ENCODE measurements at places on chromosomes 3 and 15.

DNA sequence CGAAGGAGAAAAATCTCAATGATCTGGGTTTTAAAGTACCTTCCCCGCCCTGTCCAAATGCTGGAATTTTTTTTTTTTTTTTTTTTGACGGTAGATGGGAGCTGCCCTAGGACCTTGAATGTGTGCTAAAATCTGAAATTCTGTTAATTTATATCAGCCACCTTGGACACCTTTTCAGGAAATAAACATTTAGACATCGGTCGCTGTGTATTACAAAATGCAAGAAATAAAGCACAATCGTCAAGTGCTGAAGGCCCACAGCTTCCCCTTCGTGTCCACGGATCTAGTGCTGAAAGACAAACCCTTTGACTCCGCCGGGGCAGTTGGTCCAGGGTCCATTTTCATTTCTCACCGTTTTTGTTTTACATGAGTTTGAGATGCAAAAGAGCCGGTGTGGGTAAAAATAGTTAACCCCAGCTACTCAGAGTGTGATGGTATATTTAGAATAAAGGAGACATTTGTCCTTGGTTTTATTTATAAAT lies 90.2 kb upstream of the CHD2 start:
- no peak for DNase-seq

DNA sequence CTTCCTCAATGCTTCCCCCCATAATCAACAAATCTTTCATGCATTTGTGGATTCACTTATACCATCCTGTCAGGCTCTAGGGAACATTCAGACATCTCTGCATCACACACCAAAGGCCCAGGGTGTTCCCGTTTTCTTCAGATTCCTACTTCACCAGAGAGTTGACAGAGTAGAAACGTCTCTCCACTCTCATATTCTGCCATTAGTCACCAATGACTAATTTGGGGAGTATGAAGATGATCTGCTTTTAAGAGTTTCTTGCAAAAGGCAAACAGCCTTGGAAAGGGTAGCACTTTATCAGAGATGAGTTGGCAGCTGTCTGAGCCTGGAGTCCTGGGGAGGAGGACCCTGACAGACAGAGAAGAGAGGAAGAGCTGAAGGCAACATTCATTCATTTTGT lies 55.8 kb upstream of the DGKG start:
- no peak for DNase-seq

- DNase-seq, result peak; percentile 13
Measured at GRCh38 chr3:179015551-179016020, 56.0 kb downstream of the ZMAT3 start.

DNA sequence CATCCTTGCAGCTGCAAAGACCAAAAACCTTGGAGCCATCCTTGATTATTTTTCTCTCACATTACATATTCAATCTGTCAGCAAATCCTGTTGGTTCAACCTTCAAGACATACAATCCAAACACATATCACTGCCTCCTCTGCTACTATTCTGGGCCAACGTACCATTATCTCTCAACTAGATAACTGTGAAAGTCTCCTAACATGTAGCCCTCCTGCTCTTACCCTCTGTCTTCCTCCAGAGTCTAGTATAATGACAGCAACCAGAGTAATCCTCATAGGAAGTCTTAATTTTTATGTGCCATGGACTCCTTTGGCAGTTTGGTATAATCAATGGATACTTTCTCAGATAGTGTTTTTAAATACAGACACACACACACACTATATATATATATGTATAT lies 27.6 kb downstream of the KPNA4 start:
- no peak for DNase-seq

- no peak for DNase-seq
Measured at GRCh38 chr3:194657439-194657838, 14.6 kb downstream of the LSG1 start.

- DNase-seq, result no peak
Measured at GRCh38 chr3:72907731-72908620, 20.1 kb downstream of the GXYLT2 start.

GRCh38 chr3:94978084-94978483 lies 915.2 kb downstream of the NSUN3 start:
- DNase-seq, result no peak

DNA sequence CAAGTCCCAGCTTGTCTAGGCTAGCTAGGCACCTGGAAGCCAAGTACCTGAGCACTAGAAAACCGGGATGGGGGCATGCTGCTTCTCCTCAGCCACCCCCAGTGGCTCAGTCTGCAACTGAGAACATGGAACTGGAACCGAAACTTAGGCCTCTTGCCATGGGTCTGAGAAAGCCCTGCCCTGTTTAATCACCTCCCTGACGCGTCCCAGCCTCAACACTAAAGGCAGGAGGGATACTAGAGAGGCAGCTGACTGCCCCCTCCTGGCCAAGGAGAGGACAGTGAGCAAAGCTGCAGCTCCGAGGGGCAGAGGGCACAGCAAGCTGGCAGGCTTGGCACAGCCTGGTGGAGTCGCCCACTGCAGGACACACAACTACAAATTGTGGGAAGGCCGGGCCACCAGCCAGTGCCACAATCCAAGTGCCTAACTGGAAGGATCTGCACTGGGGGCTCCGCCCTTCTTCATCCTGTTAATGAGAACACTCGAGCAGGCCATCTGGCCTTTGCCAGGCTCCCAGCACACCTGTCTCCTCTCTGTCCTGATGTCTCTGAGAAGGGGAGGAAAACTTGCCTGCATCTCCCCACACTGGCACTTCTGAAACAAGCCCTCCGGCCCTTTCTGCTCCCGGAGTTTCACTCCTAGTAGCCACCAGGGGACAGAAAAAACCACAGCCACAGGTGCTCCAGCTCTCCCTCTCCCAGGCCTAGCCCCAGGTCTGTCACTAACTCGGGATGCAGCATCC lies 53.7 kb downstream of the BDH1 start:
- DNase-seq, result no peak

DNA sequence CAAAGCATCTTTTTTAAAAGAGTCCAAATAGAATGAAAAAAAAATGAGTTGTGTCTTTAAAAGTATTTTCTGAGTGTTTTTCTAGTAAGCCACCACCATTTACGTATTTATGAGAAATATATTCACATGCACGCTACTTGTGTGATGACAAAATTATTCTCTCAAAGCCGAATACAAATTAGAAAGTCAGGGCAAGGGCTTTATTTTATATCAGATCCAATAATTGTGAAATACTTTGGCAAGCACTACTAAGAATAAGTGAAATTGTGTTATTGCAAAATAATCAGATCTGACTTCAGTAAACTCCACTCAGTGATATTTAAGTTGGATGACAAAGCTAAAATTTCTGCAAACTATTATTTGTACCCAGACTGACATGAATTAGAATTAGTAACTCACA lies 589.3 kb upstream of the KCNMB2 start:
- DNase-seq, result no peak

DNA sequence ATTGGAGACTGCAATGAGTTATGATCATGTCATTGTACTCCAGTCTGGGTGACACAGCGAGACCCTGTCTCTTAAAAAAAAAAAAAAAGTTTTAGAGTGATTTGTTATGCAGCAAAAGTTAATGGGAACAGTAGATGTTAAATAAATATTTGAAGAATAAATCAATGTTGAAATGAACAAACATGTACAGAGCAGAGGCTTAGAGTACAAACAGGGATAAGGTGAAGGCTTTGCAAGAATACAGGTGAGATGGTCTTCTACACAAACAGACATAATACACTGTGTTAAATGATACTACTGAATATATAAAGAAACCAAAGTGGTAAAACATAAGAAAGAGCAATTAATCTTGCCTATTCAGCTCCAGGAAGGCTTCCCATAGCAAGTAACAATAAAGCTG lies 265.4 kb downstream of the CNTN3 start:
- no peak for DNase-seq

DNA sequence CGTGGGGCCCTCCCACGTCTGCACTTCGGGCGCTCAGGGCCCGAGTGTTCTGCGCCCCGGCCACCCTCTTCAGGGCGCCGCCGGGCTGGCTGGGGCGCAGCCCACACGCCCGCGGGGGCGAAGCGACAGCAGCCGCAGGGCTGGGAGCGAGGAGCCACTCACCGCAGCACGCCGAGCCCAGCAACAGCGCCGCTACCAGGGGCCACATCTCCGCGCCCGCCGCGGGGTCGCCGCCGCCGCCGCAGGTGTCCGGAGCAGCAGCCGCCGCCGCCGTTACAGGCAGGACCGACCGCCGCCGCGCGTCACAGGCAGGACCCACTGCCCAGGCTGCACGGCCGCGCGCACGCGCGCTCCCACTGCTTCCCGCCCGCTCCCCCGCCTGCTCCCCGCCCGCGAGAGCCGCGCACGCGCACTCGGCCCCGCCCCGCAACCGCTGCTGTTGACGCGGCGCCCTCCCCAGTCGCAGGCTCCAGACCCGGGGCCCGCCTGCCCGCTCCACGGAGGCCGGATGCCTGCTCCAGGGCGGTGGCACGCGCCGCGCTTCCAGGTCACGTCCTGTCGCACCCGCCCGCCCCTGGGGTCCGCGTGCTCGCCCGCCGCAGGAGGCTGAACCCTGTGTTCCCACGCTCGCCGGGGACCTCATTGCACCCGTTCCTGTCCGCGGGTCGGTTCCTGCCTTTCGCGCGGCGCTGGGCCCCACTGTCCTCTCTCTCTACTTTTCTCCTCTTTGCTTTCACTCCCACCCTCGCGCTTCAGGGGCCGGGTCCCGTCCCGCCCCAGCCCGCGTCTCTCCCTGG lies at the start of gene CD47:
Gene CD47, minus strand, starts transcription at position 331 of the 797 bp plus-strand sequence. Its CDS starts 123 bp downstream, at position 208.
- DNase-seq, result peak; percentile 86

DNA sequence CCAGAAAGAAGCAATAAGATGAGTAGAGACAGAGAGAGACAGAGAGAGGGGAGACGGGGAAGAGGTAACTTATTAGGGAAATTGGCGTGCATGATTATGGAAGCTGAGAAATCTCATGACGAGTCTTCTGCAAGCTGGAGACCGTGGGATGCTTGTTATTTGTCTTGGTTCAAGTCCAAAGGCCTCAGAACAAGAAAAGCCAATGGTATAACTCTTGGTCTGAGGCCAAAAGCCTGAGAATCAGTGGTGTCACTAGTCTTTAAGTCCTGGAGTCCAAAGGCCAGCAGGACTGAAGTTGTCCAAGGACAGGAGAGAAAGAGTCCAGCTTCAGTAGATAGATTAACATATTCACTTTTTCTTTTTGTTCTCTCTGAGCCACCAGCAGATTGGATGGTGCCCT lies 613.6 kb downstream of the CADM2 start:
- no peak for DNase-seq

- peak; percentile 47 for DNase-seq
Measured at GRCh38 chr15:73908030-73908821, 18.0 kb upstream of the LOXL1 start.

DNA sequence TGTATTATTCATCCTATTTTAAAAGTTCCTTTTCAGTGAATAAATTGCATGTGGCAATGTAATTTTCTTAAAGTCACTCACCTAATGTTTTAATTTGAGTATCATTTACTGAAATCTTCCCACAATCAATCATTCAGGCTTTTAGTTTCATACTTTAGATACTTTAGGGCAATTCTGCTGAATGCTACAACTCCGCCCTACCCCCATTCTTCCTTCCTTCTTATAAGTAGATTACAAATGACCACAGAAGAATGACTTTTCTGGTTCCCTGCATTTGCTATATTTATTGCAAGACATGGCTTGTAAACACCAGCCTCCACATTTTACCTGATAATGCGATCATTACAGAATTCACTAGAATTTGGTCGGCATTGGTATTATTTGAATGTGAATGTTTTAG lies 1061.9 kb downstream of the FHIT start:
- no peak for DNase-seq

DNA sequence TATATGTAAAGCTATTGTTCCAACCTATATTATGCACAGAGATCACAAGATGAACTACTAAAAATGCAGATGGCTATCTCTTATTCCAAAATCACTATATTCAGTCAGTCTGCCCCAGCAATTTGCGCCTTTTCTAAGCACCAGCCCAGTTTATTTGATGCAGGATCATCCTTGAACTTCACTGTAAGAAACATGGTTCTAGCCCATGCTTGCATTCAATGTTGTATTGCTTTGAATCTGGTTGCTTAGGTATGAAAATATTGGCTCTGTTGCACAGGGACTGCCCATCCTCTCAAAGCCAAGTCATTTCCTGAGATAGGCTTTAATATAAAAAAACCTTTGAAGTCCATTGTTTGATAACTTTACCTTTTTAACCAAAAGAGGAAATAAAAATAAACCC lies 170.5 kb upstream of the LRIG1 start:
- DNase-seq, result no peak

GRCh38 chr3:155131104-155131503 lies 51.0 kb downstream of the MME start:
- no peak for DNase-seq

DNA sequence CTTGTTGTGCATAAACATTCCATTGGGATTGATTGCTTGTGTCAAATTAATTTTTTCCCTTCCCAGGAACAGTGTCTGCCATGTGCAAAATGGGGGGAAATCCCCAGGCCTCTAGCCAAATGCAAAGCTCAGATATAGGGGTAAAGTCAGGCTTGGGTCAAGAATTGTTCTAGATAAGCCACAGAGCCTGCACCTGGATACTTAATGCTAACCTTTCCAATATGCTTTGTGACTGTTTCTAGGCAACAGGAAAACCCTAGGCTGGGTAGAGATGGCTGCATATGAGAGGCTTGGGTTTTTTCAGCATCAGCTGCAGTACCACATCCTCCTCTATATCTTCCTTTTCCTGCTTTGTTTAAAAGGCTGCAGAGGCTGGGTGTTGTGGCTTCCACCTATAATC lies 61.9 kb upstream of the ROPN1 start:
- DNase-seq, result no peak

- no peak for DNase-seq
Measured at GRCh38 chr3:82354228-82354627, 592.8 kb upstream of the GBE1 start.
